ENCODE measurements at places on chromosomes 5 and 9.

DNA sequence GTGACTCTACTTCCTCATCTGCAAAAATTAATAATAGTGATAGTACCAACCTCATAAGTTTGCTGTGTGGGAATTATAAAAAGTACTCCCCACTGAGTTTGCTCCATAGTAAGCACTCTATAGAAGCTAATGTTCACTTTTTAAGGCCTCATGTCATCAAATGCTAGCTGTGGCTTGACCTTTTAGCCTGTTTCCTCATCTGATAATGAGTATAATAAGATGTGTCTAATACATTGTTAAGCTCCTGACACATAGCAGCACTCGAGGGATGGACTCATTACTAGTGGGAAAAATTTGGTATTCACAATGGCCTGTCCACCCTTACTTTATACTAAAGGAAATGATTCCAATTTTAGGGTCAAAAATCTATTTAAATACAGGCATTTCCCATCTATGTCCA is 26.1 kb upstream of the CAST start:
- DNase-seq = no peak

GRCh38 chr5:29042152-29042551 is 2003.8 kb upstream of the CDH9 start:
- DNase-seq = no peak

DNA sequence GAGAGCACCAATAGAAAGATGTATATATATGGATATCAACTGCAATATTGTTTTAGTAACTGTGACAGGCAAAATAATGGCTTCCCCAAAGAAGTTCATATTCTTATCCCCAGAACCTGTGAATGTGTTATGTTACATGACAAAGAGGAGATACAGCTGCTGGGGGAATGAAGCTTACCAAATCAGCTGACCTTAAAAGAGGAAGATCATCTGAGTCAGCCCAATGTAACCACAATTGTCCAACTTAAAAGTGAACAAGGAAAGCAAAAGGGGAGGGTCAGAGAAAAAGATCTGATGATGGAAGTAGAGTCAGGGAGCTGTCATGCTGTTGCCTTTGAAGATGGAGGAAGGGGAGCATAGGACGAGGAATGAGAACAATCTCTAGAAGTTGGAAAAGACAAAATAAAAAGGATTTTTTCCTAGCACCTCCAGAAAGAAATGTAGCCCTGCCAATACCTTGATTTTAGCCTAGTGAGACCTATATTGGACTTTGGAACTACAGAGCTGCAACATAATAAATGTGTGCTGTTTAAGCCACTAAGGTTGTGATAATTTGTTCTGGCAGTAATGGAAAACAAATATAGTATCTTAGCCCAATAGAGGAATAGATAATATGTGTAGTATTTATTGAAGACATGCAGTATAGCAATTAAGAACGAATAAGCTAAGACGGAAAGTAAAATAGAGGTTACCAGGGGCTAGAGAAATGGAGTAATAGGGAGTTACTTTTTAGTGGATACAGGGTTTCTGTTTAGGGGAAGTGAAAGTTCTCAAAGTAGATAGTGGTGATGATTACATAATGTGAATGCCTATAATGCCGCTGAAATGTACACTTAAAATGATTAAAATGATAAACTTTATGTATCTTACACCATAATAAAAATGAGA is 115.9 kb downstream of the PIK3R1 start:
- no peak for DNase-seq

GRCh38 chr5:179872055-179872827 is 13.6 kb upstream of the MRNIP start:
- no peak for DNase-seq

DNA sequence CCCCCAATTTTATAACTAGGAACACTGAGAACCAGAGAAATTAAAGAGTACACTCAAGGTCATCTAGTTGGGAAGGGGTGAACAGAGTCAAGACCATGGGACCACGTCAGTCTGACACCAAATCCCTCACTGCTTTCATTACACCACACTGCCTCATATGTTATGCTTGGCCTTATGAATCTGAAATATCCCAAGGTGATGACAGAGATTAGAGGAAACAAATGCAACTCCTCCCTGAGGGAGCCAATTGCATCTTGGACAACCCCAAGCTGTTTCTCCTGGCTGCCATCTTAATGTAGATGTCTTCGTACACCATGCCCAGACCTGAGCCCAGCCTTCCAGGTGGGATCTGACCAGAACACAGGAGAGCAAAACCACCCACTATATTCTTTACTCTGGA is 60.6 kb upstream of the ABCA1 start:
- DNase-seq = no peak

GRCh38 chr5:91188755-91189154 is 194.4 kb downstream of the ARRDC3 start:
- no peak for DNase-seq

- no peak for DNase-seq
Observed at GRCh38 chr5:125457617-125458016, 711.2 kb upstream of the ZNF608 start.

- DNase-seq = no peak
Observed at GRCh38 chr5:96283589-96283988, 149.5 kb downstream of the PCSK1 start.

DNA sequence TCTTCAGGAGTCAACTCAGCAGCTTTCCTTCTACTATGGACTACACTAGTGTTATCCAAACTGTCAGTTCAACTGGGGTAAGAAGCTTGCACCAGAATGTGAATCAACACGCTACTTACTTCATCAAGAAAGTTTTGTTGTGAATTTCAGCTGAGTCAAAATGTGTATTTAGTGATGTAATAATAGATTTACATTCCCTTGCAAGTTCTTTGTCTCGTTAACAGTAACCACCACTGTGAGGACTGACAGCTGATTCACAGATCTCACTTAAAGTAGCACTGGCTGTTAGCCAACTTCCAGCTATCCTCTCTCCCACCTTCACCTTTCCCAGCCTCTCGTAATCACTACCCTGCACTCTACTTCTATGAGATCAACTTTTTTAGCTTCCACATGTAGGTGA is 445.3 kb downstream of the NTRK2 start:
- no peak for DNase-seq

DNA sequence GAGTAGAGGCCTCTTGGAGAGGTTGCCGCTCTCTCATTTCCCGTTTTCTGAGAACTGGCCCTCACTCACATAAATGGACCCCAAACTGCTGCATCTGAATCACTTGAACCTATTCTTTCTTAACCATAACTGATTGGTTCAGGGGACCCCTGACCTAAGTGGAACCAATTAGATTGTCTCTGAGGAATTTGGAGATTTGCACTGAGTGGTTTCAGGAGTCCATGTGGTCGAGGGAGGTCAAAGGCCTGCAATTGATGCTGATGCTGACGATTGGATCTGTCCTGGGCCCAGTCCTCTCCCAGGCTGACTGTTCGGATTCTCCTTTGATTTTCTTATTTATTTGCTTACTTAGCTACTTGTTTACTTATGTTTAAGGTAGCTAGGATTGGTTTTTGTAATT is 88.0 kb downstream of the PTCD2 start:
- no peak for DNase-seq

DNA sequence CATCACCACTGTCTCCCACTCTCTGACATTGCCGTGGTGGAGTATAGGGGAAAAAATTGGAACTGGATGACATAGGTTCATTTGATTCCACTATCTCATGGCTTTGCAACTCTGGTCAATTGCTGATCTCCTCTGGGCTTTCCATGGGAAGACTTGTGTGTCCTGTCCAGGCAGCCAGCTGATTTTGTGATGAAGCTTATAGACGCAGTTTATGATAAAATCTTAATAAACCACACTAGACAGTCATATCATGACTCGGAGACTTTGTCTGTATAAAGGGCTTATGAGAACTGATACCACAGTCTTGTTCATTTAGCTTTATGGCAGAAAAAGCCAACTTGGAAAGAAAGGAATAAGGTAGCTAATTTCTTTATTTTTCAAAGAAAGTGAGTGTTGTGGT is 296.5 kb downstream of the MAST4 start:
- DNase-seq = no peak

DNA sequence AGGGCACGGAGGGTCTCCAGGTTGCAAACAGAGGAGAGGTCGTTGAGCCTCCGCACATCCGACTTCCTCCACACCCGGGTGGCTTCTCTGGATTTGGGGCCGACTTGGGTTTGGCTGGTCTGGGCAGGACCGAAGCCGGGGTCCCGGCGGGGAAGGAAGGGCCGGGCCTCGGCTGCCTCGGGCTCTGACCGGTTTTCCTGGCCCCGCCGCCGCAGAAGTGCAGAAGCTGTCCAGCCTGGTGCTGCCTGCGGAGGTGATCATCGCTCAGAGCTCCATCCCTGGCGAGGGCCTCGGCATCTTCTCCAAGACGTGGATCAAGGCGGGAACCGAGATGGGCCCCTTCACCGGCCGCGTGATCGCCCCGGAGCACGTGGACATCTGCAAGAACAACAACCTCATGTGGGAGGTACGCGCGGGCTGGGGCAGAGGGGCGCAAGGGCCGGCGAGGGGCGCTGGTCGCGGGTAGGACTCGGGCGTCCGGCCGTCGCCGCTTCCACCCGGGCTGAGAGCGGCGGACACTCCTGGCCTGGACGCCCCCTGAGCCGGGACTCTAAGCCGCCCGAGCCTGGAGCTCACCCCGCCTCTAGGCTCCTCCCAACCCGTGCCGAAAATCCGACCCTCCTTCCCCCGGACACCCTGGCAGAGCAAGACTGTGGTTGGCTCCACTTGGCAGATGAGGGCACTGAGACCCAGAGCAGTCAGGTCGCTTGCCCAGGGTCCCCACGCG is 2.2 kb downstream of the PRDM12 start:
- no peak for DNase-seq

DNA sequence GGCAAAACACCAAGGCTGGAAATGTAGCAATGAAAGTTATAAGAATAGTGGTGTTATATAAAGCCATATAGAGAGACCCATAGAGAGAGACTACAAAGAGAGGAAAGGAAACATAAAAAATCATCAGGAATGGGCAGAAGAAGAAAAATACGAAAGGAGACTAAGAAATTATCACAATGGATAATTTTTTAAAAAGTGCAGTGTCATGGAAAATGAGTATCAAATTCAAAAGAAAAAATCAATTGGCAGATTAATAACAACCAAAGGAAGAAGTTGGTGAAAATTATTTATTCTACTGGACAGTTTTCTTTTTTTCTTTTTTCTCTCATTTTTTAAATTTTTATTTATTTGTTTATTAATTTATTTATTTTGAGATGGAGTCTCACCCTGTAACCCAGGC is 1488.4 kb upstream of the WWC1 start:
- no peak for DNase-seq

GRCh38 chr5:1864896-1865440 is 17.8 kb downstream of the IRX4 start:
- no peak for DNase-seq

- DNase-seq = no peak
Observed at GRCh38 chr9:108476574-108476973, 379.2 kb downstream of the ACTL7B start.

DNA sequence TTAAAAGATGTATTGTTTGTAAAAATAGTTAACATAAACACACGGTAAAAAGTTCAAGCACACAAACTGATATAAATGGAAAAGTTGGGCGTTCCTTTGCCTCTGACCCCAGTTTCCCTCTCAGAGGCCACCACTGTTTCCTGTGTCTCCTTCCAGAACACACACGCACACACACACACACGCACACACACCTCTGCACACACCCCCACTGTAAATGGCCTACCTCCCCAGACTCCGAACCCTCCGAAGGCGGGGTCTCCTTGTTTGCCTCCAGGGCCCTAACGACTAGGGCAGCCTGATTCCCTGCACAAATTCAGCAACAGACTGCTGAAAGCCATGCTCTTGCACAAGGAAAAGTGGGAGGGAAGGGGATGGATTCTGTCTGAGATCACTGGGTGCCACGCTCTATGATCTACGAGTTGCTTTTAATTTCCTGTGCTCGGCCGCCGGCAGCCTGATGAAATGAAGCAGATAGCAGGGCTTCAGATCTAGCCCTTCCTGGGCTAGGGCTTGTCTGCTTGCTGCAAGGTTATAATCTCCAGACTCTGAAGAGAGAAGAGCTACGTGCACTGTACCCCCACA is 184.0 kb upstream of the IL12B start:
- DNase-seq = no peak

DNA sequence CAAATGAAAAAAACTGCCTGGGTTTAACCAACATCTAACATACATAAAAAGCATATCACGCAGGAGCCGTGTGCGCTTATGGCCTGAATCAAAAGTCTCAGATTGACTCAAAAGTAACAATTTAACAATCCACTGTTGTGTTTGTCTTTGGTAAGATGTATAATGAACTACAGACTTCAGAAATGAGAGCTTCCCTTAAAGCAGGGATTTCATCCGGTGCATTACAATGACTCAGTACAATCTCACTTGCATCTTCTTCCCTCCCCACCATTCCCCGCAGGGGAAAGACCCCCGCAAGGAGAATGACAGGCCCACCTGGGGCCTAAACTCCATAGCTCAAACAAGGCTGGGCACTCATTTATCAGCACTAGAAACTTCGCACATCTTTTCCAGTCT is 1.4 kb downstream of the ZFR start:
- no peak for DNase-seq

DNA sequence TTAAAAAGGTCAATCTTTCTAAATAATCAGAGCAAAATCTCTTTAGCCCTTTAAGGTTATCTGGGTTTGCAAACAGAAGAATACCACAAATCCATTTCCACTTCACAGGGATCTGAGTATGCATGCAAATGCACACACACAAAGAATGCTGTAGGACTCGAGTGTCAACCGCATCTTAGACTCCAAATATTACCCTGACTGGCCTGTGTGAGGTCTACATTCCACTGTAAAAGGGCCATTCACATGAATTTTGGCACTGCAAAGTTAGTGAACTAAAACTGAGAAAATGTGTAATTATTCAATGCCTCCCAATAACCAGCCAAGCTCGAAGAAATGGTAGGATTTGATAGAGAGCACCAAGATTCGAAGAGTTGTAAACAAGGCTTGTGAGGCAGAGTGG is 199.9 kb downstream of the AGTPBP1 start:
- no peak for DNase-seq

DNA sequence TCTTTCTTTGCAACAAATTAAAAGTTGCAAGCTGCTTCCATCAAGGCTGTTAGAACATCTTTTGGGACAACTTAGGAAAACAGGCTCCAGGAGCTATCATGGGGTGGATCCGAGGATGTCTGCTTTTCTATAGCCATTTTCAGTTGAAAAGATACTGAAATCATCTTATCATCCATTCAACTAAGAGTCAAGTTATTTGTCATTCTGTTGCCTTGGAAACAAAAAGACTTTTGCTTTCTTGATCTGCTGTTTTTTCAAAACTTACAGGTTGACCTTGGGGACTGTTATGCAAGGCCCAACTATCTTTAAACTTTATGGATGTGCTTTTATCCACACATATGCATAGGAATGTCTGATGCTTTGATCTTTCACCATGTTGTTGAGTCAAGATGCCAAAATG is 545.3 kb upstream of the DAP start:
- DNase-seq = no peak

Measured in fibroblast of skin of left biceps (primary cell).